Posterior cingulate gyrus (tissue), 11 donors: ENCODE measurements at places on chromosomes 6 and 20.
A peak's percentile ranks its signal among the peaks of the same experiment; 100 is the strongest.

GRCh38 chr6:107560657-107561056 lies 70.7 kb downstream of the SOBP start:
- DNase-seq = no peak

- DNase-seq = no peak
Observed at GRCh38 chr6:30162265-30163089, 869 bp upstream of the TRIM15 start.

GRCh38 chr6:80366714-80367113 lies 260.2 kb downstream of the BCKDHB start:
- no peak for DNase-seq

DNA sequence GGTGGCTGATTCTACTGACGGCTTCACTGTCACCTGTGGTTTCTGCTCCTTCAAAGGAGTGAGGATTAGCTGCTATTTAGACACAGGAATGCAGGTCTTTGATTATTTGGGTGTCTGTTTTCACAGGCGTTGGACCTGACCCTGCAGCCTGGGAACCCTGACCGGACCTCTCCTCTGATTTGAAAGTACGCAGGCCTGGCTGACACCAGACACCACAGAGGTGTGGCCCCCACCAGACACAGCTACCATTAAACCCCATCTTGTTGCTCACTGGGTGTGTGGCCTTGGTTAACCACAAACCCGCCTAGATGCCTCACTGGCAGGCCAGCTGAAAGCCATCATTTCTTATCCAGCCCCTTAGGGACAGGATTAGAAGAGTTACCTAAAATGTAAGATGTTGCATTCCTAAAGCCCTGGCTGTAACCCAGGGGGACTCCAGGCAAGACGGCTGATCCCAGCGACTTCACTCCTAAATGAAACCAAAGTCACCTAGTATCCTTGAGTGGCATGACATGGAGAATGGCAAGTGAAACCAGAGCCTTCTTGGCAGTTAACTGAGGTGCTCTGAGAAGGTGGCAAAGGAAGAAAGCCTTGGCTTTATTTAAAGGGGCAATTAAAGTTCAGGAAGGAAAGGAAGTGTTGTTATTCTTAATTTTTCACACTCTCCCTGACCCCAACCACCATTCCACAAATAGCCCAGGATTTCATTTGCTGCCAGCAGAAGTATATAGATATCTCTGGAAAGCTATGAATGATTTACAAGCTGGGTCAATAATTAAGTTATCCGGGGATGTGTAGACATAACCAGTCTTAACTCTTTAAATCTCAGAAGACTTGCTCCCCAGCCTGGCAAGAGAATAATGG lies 169.9 kb downstream of the QRSL1 start:
- DNase-seq = no peak

DNA sequence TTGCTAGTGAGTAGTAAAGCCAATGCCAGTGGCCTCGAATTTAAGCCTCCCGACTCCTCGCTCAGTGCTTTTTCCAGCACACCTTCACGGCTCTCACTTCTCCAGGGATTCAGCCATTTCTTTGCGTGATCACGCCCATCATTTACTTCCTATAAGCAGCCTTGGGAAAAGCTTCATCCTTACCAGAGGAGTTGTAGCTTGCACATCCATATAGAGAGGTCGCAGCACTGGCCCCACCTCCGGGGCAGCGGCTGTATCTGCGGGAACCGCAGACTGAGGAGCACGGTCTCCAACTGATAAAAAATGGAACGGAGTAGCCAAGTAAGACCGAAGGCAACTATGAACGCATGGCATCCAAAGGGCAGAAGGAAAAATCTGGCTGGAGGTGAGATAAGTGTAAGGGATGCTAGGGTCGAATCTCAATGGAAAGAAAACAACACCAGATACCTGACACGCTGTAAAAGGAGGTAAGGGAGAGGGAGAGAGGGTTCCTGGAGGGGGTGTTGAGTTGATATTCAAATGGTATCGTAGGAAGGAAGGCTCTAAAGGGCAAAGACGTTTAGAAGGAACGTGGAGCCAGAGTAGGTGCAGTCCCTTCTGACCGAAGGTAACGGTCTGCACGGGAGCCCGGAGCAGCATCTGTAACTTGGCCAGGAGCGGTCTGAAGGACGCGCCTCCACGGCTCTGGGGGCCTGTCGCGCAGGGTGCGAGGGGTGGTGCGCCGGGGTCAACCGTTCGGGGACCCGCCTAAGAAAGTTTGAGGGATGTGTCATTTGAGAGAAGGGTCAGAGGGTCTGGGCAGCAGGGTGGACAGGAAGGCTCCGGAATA lies 640 bp downstream of the NFS1 start:
- DNase-seq = peak; percentile 19

DNA sequence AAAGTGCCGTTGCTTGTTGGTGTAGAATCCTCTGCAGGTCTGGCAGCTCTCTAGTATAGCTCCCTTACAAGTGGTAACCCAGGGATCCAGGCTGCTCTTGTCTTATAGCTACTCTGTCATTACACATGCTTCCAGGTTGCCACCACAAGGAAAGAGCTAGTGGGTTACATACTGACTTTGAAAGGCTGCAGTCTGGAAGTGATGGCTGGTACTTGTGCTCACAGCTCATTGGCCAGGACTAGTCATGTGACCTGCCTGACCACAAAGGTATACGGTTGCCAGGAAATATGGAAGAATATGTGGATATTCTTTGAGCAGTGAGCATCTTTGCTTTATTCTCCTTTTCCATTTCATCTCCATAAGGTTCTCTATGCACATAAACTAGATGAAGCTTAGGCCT lies 46.0 kb downstream of the RREB1 start:
- no peak for DNase-seq

GRCh38 chr6:6942831-6943230 lies 164.9 kb upstream of the RREB1 start:
- peak; percentile 82 for DNase-seq

DNA sequence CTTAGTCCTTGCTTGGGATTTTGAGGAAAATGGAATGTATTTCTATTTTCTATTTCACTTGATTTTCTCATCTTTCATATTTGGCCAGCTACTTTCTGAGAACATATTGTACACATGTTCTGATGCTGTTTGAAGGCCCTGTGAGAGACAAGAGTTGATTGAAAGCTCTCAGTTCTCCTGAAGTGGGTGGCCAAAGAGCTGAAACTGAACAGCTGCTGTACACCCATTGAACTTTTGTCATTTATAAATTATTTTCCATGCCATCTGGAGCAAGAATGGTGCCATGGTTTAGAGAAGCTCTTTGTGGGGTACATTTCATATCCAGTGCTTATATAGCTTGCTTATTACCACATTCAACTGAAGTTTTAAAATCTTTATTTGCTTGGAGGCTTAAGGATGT lies 298.3 kb downstream of the PRL start:
- no peak for DNase-seq

DNA sequence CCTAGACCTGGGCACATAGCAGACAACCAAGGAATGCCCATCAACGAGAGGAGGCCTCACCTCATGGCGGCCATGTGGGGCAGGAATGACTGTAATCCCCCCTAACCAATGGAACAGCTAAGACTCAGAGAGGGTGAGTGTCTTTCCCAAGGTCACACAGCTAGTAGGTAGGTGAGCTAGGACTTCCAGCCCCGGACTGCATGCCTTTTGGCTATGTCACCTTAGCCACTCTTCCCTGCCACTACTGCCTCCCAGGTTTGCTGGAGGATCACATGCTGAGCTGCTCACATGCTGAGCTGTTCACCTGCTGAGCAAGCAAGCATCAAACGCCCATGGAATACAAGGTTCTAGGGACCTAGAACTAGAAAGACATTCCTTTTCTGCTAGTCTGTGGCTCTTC lies 188.5 kb upstream of the PMEPA1 start:
- no peak for DNase-seq

DNA sequence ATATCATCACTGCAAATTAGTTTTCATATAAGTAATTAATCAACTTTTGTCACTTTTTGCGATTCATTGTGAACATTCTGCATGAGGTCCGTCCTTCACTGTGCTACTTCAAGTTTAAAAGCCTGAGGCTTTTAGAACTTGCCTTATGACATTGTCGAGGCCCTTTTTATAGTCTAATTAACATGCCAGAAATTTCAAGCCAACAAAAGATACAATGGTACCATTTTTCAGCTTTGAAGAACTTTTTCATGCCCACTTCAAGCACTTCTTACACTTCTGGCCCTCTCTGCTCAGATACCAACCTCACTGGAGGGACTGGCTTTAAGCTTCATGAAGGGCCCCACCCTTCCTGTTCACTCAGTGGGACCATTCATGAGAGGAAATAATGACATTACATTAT lies 323.1 kb downstream of the TPBG start:
- no peak for DNase-seq

DNA sequence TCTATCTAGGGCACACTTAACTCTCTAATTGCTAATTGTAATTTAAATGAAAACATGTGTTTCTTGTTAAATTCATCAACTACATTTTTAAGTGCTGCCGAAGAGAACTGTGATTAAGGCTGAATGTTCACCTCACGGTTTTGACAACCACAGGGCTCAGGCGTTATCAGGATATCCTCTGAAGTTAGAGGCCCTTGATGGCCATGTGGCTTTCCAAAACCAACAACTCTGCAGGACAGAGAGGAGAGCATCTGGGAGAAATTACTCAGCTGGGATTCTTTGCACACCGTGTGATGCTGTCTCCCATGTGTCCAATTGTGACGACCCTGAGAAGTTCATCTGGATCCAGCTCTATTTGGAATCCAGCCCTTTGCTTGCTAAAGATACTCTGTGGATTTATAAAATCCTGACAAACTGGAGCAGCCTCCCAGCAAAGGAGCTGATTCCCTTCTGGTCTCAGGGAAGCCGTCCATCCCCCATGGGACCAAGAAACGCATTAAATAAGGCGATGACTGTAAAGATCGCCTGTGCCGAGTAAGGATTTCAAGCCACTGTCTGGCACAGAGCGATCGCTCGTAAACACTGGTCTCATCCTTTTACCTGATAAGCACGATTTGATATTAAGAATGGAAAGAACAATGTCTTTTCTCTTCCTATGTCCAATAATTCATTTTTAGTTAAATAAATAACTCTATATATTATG lies 401.1 kb downstream of the CD83 start:
- no peak for DNase-seq

DNA sequence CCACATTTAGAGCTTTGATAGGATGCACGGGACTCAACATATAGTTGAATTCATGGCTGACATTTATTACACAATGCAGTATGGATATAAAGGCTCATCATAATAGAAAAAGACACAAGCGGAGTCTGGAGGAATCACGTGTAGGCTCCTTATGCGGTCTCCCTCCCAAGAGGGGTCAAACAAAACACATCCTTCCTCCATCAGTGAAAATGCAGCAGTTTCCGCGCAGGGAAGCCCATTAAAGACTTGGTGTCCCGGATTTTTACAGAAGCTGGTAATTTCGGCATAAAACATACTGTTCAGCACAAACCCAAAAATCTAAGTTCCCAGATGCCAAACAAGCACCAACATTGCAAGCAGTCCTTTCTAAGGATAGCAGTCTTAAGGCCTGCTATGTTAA lies 1.1 kb downstream of the USP45 start:
- no peak for DNase-seq

GRCh38 chr20:52083627-52084232 lies 107.8 kb downstream of the ZFP64 start:
- peak; percentile 61 for DNase-seq

DNA sequence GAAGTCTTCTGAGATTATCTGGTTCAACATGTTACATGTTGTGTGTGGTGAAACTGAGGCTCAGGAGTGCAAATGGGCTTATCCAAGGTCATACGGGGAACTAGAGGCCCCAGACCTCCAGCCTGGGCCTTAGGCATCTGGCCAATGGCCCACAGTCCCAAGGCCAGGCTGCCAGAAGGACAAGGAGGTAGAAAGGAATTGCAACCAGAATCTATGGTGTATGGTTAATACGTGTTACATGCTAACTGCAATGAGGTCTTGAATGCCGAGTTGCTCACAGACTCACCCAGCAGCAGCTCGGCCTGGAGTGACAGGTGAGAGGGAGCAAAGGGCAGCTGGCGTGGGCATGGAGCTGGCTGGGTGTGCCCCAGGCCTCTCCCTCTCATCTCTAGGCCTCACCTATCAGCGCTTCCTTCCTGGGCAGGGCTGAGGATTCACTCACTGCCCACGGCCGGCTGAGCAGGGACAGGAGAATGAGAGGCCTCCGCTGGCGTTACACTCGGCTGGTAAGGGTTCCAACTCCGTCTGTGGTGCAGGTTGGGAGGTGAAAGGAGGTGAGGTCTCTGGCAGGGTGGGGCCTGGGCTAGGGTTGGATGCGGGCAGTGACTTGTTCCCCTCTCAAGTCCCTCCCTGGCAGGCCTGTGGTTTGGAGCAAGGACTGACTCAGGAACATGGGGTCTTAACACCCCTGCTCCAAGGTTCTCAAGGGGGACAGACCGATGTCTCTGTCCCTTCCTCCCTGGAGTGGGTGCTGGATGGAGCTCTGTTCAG lies at the start of gene TLDC2:
Gene TLDC2, plus strand, starts transcription at position 437 of the 771 bp plus-strand sequence. Its CDS starts 37 bp downstream, at position 474.
- peak; percentile 46 for DNase-seq

GRCh38 chr20:6081236-6081635 lies 27.4 kb upstream of the LRRN4 start:
- DNase-seq = no peak

GRCh38 chr20:63750807-63751470 lies 11.4 kb downstream of the SLC2A4RG start:
- DNase-seq = peak; percentile 24

GRCh38 chr6:153084393-153084792 lies 46.7 kb downstream of the RGS17 start:
- no peak for DNase-seq
